ENCODE measurements at places on chromosomes 4 and X.

DNA sequence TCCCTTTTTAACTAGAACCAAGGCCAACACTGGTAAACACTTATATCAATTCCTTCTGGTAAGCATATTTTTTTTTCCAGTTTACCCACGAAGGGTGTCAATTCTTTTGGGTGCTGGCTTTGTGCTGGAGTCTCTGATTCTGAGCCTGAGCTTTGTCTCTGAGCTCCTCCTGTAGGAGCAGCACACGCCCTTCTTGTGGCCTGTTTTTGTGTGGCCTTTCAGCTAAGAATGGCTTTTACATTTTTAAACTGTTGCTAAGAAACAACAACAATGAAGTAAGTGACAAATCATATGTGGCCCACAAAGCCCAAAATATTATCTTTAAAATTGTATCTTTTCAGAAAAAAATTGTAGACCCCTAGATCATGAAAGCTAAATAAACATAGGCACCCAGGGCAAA is 98.0 kb upstream of the TBC1D9 start:
- no peak for DNase-seq

- DNase-seq = no peak
Observed at GRCh38 chrX:65879977-65880799, 159.7 kb downstream of the VSIG4 start.

- no peak for DNase-seq
Observed at GRCh38 chr4:57553728-57554127, 443.5 kb upstream of the IGFBP7 start.

- no peak for DNase-seq
Observed at GRCh38 chr4:69056921-69057550, 39.2 kb upstream of the UGT2B7 start.

GRCh38 chr4:164293743-164294142 is 460.2 kb upstream of the SMIM31 start:
- DNase-seq = no peak

GRCh38 chr4:11548597-11549082 is 119.9 kb upstream of the HS3ST1 start:
- no peak for DNase-seq

- DNase-seq = no peak
Observed at GRCh38 chr4:148004228-148004857, 272.5 kb downstream of the ARHGAP10 start.

DNA sequence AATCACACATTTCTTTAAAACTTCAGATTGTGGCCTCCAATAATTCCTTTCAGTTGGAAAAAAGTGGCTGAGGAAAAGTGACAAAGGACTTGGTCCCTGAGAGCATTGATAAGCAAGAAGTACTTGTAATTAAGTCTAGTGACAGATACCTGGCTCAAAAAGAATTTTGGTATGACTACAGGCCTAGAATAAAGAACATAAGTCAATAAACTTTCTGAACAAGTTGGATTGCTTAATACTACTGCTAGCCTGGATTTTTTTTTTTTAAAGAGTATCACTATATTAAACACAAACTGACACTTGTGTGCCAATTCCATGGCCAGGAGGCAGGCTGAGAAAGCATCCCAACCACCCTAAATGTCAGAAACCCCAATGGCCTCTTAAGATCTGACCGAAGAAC is 49.3 kb upstream of the PDGFC start:
- DNase-seq = no peak

GRCh38 chr4:33739884-33740632 is 2504.3 kb downstream of the ARAP2 start:
- DNase-seq = no peak

- DNase-seq = no peak
Observed at GRCh38 chr4:25911356-25911755, 2.7 kb upstream of the SMIM20 start.

DNA sequence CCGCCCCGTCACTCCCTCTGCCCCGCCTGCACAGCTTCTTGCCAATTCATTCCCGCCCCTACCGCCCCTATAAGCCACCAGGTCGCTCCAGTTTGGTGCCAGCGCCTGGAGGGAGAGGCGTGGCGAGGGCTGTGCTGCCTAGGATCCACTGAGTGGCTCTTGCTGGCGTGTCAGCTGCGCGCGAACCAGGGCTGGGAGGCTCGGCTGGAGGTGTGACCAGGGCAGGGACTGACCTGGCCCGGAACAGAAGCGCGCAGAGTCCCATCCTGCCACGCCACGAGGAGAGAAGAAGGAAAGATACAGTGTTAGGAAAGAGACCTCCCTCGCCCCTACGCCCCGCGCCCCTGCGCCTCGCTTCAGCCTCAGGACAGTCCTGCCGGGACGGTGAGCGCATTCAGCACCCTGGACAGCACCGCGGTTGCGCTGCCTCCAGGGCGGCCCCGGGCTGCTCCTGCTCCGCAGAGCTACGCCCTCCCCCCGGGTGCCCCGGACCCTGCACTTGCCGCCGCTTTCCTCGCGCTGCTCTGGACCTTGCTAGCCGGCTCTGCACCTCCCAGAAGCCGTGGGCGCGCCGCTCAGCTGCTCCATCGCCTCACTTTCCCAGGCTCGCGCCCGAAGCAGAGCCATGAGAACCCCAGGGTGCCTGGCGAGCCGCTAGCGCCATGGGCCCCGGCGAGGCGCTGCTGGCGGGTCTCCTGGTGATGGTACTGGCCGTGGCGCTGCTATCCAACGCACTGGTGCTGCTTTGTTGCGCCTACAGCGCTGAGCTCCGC is at the start of gene GPR78:
TSS of gene GPR78 (plus strand) at position 72 of the 773 bp plus-strand sequence. CDS start at position 663, 591 bp downstream.
- no peak for DNase-seq

- no peak for DNase-seq
Observed at GRCh38 chr4:88786011-88786410, 88.4 kb upstream of the NAP1L5 start.

DNA sequence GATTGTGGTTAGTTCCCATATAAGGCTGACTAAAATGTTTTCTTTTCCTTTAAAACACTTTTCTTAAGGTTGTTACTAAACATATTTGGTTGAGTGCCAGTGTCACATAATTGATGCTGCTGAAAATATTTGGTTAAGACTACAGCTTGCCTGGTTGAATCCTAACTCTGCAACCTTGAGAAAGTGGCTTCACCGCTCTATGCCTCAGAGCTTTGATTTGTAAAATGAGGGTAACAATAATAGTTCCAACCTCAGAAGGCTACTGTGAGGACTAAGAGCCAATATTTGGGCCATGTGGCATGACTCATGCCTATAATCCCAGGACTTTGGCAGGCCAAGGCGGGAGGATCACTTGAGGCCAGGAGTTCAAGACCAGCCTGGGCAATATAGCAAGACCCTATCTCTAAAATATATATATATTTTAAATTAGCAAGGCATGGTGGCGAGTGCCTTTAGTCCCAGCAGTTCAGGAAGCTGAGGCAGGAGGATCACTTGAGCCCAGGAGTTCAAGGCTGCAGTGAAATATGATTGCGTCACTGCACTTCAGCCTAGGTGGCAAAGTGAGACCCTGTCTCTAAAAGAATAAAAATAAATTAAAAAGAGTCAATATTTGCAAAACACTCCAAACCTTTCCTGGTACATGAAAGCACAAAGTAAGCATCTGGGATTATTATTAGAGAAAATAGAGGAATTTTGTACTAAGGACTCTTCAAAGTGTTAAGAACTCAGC is 7.1 kb upstream of the NEIL3 start:
- DNase-seq = no peak

- DNase-seq = no peak
Observed at GRCh38 chr4:138522366-138522765, 280.2 kb upstream of the SLC7A11 start.

- no peak for DNase-seq
Observed at GRCh38 chr4:12265554-12265953, 836.9 kb upstream of the HS3ST1 start.

DNA sequence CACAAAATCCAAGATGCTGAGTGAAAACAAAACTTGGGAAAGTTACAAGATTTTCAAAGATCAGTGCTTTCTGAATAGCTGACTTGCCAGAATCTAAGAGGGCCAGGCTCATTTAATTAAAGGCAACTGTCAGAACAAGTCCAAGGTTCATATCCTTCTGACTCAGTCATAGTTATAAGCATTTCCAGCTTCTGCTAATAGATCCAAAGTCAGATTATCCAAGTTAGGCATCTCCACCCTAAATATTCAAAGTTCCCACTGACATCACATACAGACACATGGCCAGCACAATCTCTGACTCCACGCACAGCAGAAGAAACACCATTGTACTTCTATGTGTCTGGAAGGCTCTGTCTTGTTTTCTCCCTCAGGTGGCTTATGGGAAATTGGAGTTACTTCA is 41.8 kb downstream of the GASK1B start:
- no peak for DNase-seq

GRCh38 chr4:46392421-46392820 is 2.5 kb upstream of the GABRA2 start:
- no peak for DNase-seq

GRCh38 chr4:163568843-163569242 is 74.4 kb downstream of the TMA16 start:
- DNase-seq = no peak

DNA sequence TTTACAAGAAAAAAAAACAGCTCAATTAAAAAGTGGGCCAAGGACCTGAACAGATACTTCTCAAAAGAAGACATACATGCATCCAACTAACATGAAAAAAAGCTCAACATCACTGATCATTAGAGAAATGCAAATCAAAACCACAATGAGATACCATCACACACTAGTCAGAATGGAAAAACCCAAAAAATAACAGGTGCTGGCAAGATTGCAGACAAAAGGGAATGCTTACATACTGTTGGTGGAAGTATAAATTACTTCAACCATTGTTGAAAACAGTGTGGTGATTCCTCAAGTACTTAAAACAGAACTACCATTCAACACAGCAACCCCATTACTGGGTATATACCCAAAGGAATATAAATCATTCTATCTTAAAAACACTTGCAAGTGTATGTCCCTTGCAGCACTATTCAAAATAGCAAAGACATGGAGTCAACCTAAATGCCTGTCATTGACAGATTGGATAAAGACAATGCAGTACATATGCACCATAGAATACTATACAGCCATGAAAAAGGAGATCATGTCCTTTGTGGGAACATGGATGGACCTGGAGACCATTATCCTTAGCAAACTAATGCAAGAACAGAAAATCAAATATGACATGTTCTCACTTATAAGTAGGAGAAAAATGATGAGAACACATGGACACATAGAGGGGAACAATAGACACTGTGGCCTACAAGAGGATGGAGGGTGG is 97.6 kb downstream of the RAB28 start:
- DNase-seq = no peak

GRCh38 chr4:154719087-154719486 is 24.7 kb upstream of the LRAT start:
- DNase-seq = no peak

DNA sequence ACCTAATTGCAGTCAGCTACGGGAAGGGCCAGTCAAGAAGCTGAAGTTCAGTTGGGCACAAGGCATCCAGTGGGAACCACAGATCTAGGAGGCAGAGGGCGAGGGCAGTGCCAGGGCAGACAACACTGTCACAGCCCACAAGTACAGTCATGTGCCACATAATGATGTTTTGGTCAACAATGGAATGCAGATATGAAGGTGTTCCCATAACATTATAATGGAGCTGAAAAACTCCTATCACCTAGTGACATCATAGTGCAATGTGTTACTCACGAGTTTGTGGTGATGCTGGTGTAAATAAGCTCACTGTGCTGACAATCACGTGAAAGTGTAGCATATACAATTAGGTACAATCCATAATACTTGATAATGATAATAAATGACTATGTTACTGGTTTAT is 4.5 kb upstream of the TMEM255A start:
- no peak for DNase-seq

DNA sequence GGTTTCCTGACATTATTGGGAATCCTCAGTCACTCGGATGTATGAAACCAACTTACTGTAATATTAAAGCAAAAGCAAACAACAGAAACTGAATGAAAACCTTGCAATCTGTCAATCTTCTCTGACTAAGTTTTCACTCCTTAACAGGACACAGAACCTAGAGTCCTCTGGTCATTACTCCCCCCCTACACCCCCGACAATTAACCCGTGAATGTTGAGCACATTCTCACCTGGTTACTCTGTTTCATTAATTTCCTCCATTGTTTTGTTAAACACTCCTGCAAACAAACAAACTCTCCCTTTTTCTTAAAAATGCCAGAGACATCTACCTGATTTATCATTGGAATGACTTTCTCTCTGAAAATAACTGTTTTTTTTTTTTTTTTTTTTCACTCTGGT is 469.0 kb upstream of the PRKX start:
- no peak for DNase-seq

- no peak for DNase-seq
Observed at GRCh38 chrX:101986586-101986985, 54.8 kb upstream of the ZMAT1 start.

- no peak for DNase-seq
Observed at GRCh38 chr4:6956434-6957147, 47.0 kb downstream of the TBC1D14 start.

GRCh38 chrX:47574547-47575301 is 7.5 kb upstream of the TIMP1 start:
- no peak for DNase-seq

DNA sequence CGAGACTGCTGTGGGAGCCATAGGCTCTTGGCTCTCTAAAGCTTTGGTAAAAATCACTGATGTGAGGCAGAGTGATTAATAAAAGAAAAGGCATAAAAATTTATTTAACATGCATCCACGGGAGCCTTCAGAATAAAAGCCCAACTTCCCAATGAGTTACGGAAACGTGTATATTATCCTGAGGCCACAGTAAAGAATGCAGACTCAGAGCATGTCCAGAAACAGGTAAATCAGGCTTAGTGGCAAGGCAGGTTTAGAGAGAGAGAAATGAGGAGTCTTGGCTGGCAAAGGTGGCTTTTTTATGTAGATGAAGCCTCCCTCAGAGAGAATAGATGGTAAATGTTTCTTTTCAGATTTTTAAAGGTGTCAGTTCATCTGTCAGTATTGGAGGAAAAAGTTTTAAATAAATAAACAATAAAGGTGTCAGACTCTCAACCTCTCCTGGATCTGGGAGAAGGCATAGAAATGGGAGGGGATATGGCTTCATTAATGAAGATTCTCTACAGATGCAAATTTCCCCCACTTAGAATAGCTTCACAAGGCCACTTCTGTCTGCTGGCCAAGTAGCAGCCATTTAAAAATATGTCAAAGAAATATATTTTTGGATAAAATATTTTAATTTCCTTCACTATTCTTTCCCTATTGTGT is 24.0 kb downstream of the C4orf51 start:
- DNase-seq = no peak

GRCh38 chr4:133245226-133245625 is 96.1 kb downstream of the PCDH10 start:
- DNase-seq = no peak

DNA sequence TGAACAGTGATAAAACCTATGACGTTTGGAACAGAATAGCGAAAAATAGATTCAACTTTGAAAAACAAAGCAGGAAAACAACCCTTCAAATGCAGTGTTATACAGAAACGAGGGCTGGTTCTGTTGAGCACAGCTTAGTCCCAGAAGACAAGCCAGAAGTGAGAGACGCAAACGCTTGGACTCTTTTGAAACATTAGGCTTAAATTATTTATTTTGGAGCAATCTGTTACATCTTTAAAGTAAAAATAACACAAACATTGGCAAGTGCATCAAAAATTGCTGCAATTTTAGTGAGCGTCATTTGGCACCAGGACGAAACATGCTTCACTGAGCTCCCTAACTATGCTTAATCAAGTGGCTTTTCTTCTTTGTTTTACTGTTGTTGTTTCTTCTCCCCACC is 63.5 kb downstream of the ENPP6 start:
- no peak for DNase-seq

Data from esophagus squamous epithelium (tissue), 5 donors.